ENCODE measurements at places on chromosomes 2 and 18.

- DNase-seq = no peak
Measured at GRCh38 chr2:133894429-133894828, 326.2 kb upstream of the NCKAP5 start.

GRCh38 chr2:167127135-167127534 is 238.9 kb downstream of the XIRP2 start:
- no peak for DNase-seq

DNA sequence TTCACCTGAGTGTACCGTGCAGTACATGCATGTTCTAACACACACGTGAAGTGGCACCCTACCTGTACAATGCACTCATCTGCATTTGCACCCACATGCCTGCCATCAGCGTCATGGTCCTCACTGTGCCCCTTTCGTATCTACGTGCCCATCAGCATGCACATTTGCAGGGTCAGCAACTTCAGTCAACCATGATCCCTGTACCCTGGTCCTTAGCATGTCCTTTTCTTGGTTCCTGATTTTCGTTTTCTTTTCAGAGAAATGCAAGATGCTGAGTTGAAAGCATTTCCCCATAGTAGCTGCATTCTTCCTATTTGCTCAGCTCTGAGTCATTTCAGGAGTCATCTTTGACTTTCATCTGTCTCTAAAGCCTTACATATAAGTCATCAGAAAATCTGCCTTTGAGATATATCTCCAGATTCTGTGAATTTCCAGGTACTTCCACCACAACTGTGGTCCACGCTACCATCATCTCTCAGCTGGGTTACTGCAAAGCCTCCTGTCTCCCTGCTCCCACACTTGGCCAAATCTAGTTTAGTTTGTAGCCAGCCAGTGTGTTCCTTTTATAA is 14.7 kb upstream of the PUM2 start:
- no peak for DNase-seq

DNA sequence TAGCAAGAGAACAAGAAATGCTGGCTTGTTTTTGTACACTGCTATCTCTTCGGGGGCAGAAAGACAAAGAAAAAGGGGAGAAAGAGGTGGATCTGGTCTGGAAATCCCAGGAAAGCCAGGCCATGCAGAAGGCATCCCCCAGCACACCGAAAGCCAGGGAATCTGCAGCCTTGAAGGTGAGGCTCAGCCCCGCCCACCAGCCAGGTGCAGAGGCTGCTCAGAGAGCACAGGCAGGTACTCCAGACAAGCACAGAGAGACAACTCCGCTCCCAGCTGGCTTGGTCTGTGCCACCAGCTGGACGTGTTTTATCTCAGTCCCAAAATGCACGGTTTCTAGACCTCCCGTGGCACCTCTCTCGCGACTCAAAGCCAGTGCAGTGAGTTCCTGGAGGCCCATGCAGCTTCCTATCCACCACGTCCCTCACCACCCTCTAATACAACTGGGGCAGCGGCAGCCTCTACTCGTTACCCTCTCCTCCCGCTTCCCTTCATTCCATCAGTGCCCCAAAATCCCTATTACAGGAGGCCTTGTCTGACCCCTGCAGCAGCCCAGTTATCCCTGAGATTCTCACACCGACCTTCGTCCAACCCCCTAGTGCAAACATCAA is 62.8 kb downstream of the HDAC4 start:
- no peak for DNase-seq

DNA sequence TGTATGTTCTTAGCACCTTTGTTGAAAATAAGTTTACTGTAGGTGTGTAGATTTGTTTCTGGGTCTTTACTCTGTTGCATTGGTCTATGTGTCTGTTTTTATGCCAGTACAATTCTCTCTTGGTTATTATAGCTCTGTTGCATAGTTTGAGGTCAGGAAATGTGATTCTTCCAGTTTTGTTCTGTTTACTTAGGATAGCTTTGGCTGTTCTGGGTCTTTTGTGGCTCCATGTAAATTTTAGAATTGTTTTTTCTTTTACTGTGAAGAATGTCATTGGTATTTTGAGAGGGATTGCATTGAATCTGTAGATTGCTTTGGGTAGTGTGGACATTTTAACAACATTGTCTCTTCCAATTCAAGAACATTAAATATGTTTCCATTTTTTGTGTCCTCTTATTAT is 69.1 kb downstream of the ANKRD62 start:
- no peak for DNase-seq

GRCh38 chr2:238527565-238527964 is 100.8 kb downstream of the ASB1 start:
- no peak for DNase-seq

All from activated naive CD4-positive, alpha-beta T cell treated with anti-CD3 and anti-CD28 coated beads, Interleukin-2, amount 50 U/mL, for 16 hours (primary cell).